ENCODE measurements at places on chromosomes 7 and 10. TPM values are rescaled to one million over a fixed set of nuclear protein-coding genes. Genes with fewer than 3 reads are reported as not detected.

The FGFBP3 gene
- 0.36 TPM for total RNA-seq

The ERVW-1 gene
- total RNA-seq, result not detected

The COL17A1 gene
- total RNA-seq, result 1.1 TPM

The ETV1 gene
- 33.4 TPM for total RNA-seq

The SPDYE16 gene
- total RNA-seq, result not detected

The CYP2C19 gene
- total RNA-seq, result not detected

The NPSR1 gene
- total RNA-seq, result not detected

The NPTX2 gene
- 3.3 TPM for total RNA-seq

The TUBAL3 gene
- total RNA-seq, result not detected

The FANK1 gene
- total RNA-seq, result 12.4 TPM

The CCL24 gene
- total RNA-seq, result not detected

The ODAD2 gene
- total RNA-seq, result 0.26 TPM

The CCDC172 gene
- not detected for total RNA-seq

The VPS26A gene
- total RNA-seq, result 38.2 TPM

The PIP4K2A gene
- 36.0 TPM for total RNA-seq

The PRR15 gene
- total RNA-seq, result 0.39 TPM

The PPIF gene
- total RNA-seq, result 26.1 TPM

The ADRB1 gene
- total RNA-seq, result not detected

The NAT16 gene
- total RNA-seq, result not detected

The CRHR2 gene
- total RNA-seq, result not detected

The PRXL2A gene
- 8.9 TPM for total RNA-seq

The CTBP2 gene
- 87.4 TPM for total RNA-seq

The GALNT17 gene
- total RNA-seq, result 0.13 TPM

The VWC2 gene
- total RNA-seq, result not detected

The COX19 gene
- total RNA-seq, result 10.1 TPM

The PPA1 gene
- 143 TPM for total RNA-seq

The COBL gene
- not detected for total RNA-seq

The ECHS1 gene
- total RNA-seq, result 60.6 TPM

The ITPRID1 gene
- not detected for total RNA-seq

The ADARB2 gene
- total RNA-seq, result not detected

The OR2A1 gene
- total RNA-seq, result 0.07 TPM

The INSYN2A gene
- total RNA-seq, result 0.13 TPM

The GGCT gene
- total RNA-seq, result 17.7 TPM

The PON2 gene
- 65.0 TPM for total RNA-seq

The UBE2H gene
- total RNA-seq, result 102 TPM

The PLXDC2 gene
- 12.7 TPM for total RNA-seq

The ABCC2 gene
- 1.2 TPM for total RNA-seq

The LIPM gene
- total RNA-seq, result 0.13 TPM

The SPAG6 gene
- total RNA-seq, result not detected

The NRG3 gene
- not detected for total RNA-seq

The UNCX gene
- not detected for total RNA-seq

The SORCS1 gene
- total RNA-seq, result not detected

The PDCD11 gene
- 28.0 TPM for total RNA-seq

The BMPR1A gene
- 60.5 TPM for total RNA-seq

The TBX20 gene
- 4.3 TPM for total RNA-seq

All from smooth muscle cell of the pulmonary artery (primary cell).